Stimulated activated CD8-positive, alpha-beta memory T cell treated with anti-CD3 and anti-CD28 coated beads, Interleukin-7, amount 100 ng/mL, for 1 hour (primary cell): ENCODE measurements at places on chromosomes 7 and 10.

DNA sequence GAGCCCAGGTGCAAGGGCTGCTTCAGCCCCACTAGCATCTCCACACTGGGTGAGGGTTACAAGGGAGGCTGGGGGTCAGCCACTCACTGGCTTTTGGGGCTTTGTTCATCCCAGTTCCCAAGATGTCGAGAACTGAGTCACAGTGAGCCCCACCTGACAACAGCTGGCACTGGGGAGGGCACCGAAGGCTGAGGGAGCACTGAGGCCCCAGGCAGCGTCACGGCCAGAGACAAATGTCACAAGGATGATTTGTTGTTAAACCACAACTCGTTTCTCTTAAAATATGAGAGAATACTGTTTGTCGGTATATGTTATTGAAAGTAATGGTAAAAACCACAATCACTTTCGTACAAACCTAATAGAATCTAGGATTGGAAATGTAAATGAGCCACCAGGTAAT is 219.9 kb downstream of the CELF2 start:
- DNase-seq: no peak

GRCh38 chr7:1679966-1680730 is 10.1 kb downstream of the ELFN1 start:
- no peak for DNase-seq

- no peak for DNase-seq
Observed at GRCh38 chr10:90592638-90593302, 265.1 kb downstream of the HTR7 start.

DNA sequence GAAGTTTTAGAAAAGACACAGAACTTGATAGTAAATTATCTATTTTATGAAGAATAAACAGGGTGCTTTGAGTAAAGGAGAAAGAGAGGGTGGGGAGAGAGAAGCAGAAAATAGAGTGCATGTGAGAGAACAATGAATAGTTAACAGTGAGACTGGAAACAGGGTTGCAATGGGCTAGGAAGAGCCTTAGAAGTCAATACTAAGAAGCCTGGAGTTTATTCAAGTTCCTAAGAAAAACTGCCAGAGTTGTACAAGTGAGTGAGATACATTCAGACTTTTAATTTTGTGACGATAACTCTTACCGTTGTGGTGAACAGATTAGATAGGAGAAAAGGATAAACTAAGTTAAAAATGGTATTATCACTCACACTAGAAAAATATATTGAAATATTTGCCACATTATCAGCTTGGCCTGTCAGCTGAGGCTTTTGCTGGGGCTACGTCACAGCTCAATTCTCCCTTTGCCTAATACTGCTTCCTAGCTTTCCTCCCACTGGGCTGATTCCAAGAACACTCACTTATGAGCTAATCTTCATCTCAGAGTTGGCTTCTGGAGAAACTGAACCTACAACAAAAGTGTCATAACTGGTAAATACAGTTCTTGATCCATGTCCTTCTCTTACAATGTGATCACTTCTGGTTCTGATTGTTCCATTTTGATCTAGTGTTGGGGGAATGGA is 92.7 kb downstream of the SEMA3D start:
- DNase-seq: no peak

- no peak for DNase-seq
Observed at GRCh38 chr7:96023387-96023786, 251.0 kb downstream of the DYNC1I1 start.

GRCh38 chr7:56811081-56811480 is 321.2 kb downstream of the ZNF479 start:
- DNase-seq: no peak

DNA sequence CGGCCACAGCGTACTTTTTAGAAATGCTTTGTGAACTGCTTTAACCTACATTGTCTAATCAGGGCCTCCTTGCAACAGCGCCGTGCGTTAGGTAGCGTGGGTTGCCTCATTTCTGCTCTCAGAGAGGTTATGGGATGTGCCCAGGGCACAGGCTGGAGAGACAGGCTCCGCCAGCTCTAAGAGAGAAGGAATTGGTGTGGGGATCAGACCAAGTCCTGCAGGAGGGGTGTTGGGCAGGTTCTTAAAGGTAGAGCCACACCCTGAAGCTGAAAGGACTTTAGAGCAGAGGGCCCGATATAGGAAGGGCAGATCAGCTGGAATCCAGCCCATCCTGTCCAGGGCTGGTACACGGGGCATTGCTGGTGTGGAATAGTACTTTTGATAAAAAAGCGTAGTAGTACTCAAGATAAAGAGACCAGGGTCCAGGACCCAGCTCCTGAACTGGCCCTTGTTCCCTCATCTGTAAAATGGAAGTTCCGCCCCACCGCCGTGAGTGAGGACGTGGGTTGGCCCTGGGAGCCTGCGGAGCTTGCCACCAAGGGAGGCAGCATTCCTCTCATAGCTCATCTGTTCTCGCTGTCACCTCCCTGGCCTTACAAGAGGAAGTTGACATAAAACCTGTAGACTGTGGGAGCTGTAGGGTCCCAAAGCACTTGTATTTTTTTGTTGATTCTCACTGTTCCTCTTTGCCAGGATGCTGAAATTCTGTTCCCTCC is 37.2 kb downstream of the TMEM120A start:
- DNase-seq: no peak

DNA sequence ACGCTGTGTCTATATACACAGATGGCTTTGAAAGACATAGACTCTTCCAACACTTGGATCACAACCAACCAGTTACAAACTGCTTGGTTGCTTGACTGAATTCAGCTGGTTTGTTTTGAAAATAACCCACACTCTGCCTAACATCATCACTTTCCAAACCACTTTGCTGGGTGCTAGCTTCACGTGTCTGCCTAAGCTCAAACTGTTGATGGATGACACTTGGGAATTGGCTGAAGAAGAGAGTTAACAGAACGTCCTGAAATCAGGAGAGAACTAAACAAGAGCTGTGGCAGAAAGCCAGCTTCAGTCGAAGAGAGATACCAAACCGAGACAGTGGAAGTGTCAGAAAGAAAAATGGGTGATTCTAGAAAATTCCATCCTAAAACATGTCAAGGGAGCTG is 420.8 kb upstream of the AUTS2 start:
- DNase-seq: no peak

GRCh38 chr10:76839276-76839675 is 798.3 kb downstream of the KCNMA1 start:
- no peak for DNase-seq

DNA sequence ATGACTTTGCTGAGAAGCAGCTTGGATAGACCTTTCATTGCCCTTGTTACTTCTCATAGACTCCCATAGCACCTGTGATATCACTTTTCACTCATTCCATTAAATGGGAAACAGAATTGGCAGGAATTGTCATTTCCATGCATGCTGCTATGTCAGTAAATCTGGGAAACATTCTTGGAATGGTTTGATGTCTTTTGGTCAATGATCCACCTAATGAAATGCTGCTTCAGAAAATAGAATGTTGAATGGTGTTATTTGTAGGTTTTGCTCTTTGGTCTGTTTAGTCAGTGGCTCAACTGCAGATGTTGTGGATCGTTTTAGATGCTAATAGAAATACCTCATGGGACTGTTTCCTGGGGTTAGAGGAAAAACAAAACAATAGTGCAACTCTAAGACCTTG is 127.8 kb downstream of the PLPP4 start:
- DNase-seq: no peak

DNA sequence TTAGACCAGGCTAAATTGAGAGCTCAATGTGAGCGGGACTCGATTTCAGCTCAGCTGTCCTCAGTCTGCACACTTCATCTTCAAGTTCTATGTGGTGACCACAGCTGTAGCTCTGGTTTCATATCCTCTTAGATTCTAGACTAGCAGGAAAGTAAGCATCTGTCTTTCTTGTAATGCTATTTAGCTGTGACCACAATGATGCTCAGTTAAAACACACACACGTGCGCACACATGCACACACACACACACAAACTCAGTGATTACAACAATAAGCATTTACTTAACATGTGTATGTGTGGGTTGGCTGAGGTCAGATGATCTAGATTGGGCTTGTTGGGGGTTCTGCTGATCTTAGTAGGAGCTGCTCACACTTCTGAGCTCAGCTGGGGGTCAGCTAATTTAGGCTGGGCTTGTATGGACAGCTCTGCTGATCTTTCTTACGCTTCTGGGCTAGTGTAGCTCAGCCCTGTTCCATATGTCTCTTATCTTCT is 82.5 kb downstream of the ZNF365 start:
- no peak for DNase-seq

GRCh38 chr10:110123594-110123993 is 83.8 kb upstream of the MXI1 start:
- DNase-seq: no peak

DNA sequence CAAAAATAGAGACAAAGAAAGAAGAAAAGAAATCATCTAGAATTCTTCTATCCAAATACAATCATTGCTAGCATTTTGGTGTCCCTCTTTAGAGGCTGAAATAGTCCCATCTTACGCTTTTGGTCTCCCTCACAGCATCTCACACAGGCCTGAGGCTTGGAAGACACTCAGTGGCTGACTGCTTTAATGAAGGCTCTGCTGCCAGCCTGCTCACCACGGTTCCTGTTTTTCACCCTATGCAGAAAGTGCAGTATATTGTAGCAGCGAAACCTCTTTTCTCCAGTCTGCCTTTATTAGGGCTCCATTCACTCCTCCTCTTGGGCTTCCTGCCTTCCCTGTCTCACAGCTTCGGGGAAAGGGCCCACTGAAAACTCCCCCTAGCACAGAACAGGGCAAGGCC is 102.2 kb downstream of the JCAD start:
- DNase-seq: no peak

- DNase-seq: no peak
Observed at GRCh38 chr7:157041514-157042277, 31.2 kb upstream of the MNX1 start.

DNA sequence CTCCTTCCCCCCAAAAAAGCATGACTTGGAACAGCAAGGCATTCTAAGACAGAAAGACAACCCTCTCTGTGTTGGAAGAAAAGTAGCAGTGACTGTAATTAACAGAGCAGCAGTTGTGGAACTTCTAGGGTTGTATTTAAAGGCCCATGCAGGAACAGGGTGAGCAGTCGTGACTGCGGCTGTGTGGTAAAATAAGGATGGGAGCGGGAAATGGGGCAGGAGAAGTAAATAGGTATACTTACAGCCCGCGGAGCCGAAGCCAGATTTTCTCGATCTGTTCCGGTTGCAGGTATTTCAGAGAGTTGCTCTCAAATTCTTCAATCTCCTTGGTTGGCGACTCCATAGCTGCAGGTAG is 179 bp downstream of the PDE1C start:
- DNase-seq: no peak

GRCh38 chr7:1762238-1762945 is 92.3 kb downstream of the ELFN1 start:
- DNase-seq: no peak

DNA sequence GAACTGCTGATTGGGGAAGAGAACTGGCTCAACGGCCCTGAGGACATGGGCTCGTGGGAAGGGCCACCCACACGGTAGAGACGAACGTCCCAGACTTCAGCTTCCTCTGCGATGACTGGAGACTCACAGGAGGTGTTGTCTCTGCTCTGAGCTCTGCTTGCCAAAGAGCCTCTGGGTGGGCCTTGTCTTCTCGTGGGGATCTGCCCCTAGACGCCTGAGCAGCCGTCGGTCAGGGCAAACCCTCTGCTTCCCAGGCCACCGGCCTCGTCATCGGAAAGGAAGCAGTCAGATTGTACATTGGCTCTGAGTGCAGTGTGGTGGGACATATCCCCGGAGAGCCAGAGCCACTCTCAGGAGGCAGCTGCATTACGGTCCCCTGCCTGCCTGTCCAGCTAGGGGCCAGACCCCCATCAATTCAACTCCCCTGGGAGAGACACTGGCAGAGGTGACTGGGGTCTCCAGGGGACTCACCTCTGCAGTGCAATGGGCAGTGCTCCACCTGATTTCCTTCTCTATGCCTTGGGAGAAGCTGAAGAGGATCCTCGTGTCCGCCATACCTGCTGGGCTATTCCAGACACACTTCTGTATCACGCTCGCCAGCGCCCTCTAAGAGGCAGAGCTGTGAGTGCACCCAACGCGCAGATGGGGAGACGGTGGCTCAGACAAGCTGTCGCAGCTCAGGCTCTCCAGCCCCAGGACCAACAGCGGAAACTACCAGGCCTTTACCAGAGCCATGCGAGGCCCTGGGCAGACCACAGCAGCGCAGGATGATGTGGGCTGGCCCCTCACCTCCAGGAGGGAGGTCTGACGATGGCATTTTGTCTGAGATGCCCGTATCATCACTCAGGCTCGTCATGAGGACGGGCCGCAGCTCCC is 227.4 kb downstream of the TCERG1L start:
- DNase-seq: no peak

GRCh38 chr10:124168991-124169802 is 75.8 kb upstream of the CHST15 start:
- DNase-seq: no peak

- no peak for DNase-seq
Observed at GRCh38 chr7:16356301-16356958, 64.9 kb downstream of the CRPPA start.
